Stimulated activated CD8-positive, alpha-beta memory T cell treated with anti-CD3 and anti-CD28 coated beads, Interleukin-12 subunit alpha, Interleukin-12 subunit beta, amount 100 ng/mL, for 4 hours (primary cell): ENCODE measurements at places on chromosomes 13 and 19.

DNA sequence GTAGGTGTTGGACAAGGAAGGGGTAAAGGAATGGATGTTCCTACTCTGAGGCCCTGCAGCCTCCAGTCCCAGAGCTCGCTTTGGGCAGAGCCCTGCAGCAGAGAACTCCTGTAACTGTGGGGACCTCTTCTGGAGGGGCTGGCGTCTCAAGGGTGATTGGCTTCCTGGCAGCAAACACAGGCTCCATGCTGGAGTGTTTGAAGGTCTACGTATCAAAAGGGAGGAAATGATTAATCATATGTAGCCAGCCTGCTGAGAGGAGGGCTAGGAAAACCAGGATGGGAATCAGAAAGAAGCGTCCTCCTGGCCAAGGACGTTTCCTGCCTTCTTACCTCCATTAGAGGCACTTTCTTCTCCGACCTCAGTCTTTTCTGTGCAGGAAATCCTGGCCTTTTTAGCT, 208.5 kb downstream of the TSHZ3 start:
- no peak for DNase-seq

DNA sequence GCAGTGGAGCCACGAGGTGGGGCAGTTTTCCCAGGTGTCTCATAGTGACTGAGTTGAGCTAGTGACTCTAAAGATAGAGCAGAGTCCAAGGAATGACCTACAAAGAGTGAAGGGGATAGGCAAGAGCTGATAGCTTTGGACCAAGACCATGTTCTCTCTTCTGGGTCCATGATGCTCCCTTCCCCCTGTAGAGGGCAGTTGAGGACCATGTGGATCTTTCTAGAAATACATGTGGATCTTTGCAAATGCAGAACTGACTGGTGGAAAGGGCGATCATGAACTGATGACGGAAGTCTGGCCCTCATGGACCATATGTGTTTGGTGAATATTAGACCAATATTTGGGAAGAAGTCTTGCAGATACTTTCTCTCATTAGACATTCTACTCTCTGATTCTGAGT, 6.9 kb downstream of the PSG1 start:
- DNase-seq, result no peak

DNA sequence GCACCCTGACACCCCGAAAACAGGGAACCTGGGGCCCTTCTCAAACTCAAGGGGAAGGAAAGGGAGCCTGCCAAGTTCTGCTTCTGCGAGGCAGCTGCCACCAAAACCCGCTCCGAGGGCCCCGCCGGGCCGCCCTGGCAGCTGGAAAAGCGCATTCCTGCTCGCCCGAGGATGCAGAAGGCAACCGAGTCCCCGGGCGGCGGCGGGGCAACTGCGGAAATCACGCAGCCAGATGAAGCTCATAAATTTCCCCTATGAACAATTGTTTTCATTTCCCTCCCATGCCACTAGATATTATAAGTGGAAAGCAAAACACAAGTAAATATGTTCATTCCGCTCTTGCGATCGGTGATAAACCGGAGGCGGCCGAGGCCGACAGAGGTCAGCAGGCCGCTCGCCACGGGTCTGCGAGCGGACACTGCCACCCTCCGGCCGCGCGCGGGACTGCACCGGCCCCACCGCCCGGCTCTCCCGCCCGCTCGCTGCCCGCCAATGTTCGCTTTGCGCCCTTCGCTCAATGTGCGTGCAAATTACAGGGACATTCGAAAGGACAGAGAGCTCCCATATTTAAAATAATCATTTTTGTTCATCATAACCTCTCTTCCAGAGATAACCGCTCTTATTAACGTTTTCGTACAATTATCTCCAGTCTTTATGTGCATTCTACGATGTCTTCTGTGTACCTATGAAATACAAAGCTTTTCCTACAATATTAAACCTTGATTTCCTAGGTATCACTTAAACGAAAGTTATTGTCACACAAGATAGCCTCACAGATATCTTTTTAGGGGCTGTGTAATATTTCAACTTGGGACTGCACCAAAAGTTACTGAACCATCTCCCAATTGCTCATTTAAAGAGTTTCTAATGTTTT, 120.8 kb upstream of the ZNF507 start:
- DNase-seq, result peak; percentile 19

GRCh38 chr13:110575322-110576069, 14.0 kb upstream of the RAB20 start:
- DNase-seq, result no peak

DNA sequence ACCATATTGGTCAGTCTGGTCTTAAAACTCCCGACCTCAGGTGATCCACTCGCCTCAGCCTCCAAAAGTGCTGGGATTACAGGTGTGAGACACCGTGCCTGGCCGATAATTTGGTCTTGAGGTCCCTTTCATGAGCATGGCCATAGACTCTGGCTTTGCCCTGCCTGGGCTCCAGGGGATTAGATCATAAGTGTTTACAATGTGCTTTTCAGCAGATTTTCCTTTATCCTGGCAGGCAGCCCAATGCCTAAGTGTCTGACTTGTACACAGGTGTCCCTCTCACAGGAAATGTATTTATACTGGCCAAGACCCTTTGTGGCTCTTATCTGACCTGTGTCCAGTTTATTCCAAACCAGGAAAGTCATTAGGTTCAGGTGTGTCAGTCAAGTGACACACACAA, 15.9 kb downstream of the BCAM start:
- no peak for DNase-seq
